SW480 (cell line): ENCODE measurements at places on chromosomes 7 and 10.

- no peak for DNase-seq
These were observed 1.3 kb downstream of the UBN2 start for GRCh38 chr7:139232377-139232717.

DNA sequence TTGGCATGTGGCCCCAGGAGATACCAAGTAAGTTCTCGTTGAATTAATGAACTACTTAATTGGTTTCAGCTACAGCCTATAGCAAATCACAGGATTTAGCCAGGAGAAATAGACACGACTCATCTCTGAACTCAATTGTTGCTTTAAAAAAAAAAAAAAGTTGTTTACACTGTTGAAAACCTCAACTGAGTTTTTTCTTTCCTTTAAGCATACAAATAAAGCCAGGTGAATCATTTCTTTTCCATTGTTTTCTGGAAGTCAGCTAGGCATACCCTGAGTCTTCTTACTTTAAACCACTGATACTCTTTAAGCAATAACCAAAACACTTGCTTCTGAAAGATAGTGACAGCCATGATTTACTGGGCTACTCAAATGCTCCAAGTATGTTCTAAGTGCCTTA, 755 bp downstream of the FRMPD2 start:
- DNase-seq, result no peak

DNA sequence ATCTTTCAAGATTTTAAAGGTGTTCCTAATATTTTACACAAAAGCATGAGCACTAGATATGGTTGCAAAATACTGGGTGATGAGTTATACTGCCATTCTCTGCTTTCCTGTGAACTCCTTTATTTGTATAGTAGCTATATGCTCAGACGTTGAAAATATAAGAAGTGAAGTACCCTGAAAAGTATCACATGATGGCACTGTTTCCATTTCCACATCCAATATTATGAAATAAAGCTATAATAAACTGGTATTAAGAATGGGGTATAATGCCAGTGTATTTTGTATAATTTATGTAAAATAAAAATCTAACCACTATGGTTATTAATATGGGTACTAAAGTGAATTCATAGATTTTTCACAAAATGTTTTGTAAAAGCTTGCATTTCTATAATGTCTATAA, 79.6 kb upstream of the FOXP2 start:
- no peak for DNase-seq

- DNase-seq, result no peak
These were observed 184.7 kb upstream of the IMMP2L start for GRCh38 chr7:111746950-111747349.

- DNase-seq, result no peak
These were observed 108.8 kb downstream of the ADCYAP1R1 start for GRCh38 chr7:31160941-31161340.

- no peak for DNase-seq
These were observed 340.5 kb downstream of the PTPRN2 start for GRCh38 chr7:158246960-158247673.

DNA sequence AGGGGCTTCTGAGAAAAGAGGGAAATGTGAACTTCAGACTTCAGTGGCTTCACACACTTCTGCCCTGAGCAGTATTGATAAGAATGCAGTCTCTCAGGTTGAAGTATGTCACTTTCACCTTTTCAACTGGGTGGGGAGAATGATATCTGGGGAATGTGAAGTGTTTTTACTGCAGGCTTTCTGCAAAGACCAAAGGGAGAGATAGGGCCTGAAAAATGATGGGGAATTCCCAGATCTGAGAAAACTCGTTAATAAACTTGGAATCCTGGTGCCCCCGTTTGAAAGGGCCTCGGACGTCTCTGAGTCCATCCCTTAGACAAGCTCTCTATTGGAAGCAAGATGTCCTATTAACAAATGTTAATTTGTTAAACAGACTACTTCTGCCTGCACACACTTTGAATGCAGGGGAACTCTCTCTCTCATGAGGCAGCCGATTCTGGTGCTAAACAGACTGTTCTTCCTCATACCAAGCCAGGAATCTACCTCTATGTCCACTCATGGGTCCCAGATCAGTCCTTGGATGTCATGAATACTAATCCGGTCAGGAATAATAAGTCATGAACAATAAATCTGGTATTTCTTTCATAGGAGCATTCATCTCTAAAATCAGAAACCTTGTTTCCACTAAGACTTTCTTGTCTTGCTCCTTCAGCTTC, 193.6 kb downstream of the JCAD start:
- DNase-seq, result peak; percentile 26

GRCh38 chr10:1142596-1142995, 86.4 kb downstream of the WDR37 start:
- no peak for DNase-seq

GRCh38 chr10:69392481-69393000, 24.2 kb downstream of the TACR2 start:
- DNase-seq, result peak; percentile 71

GRCh38 chr7:116679500-116679899, 7.5 kb downstream of the MET start:
- DNase-seq, result no peak

GRCh38 chr7:101128040-101128834, 1.3 kb downstream of the SERPINE1 start:
- no peak for DNase-seq

DNA sequence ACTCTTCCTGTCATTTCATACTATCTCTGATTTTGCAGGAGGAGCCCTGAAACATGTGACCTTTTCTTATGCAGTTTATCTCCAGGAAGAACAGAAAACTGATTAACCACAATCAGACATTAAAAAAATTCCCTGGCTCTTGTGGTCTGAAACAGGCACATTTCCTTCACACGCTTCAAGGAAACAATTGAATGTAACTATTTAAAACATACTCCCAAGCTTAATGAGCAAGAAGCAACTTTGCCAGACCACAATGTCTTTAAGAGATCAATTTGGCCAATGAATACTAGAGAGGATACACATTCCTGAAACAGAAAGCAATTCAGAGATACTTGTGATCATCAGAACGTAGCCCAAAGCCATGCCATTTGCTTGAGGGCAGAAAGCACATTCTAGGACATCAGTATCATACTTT, 65.8 kb downstream of the PIP4K2A start:
- no peak for DNase-seq

- DNase-seq, result peak; percentile 80
These were observed 46.1 kb downstream of the CYTH3 start for GRCh38 chr7:6226194-6226799.

- no peak for DNase-seq
These were observed 96.5 kb upstream of the DKK1 start for GRCh38 chr10:52217531-52217930.

- no peak for DNase-seq
These were observed 268.8 kb downstream of the ELFN1 start for GRCh38 chr7:1938788-1939433.

GRCh38 chr10:4691776-4692175, 134.2 kb upstream of the AKR1E2 start:
- peak; percentile 13 for DNase-seq

- no peak for DNase-seq
These were observed 2.8 kb downstream of the ASIC3 start for GRCh38 chr7:151051108-151051507.

DNA sequence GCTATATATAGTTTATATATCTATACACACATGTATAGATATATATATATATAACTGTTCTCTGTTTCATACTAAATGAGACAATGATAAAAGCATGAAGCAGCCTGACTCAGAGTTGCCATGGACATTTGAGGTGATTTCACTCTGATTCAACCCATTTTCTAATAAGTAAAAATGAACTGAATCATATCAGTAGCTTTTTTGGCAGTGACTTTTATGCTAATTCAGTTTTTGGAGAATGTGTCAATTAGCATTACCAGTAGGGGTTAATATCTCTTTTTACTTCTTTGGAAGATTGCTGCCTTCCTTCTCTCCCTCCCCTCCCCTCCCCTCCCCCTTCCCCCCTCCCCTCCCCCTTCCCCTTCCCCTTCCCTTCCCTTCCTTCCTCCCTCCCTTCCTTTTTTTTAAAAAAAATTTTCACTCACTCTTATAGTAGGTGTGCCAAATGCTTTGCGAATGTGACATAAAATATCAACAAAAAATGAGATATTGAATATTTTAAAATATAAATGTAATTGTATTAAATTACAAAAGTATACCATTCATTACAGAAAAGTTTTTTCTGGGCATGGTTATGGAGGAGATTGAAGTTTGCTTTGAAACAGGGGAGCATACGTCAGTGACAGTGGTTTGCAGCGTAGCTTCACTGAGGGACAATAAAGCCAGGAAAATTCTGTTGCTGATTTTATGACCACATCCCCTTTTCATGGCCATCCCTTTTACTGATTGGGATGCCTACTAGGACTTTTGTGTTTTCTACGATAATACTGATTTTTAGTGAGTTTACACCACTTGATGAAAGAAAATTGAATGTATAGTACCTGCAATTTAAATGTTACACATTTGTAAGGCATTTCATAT, 64.0 kb upstream of the KLF6 start:
- no peak for DNase-seq

GRCh38 chr10:59106441-59106840, 70.0 kb upstream of the PHYHIPL start:
- no peak for DNase-seq

- DNase-seq, result no peak
These were observed 14.9 kb downstream of the CARD11 start for GRCh38 chr7:3028758-3029093.

GRCh38 chr7:127955051-127955531, 76.1 kb downstream of the LRRC4 start:
- no peak for DNase-seq
